ENCODE measurements at places on chromosomes 5 and 9.

- H3K36me3 ChIP-seq: no peaks in the 10 kb centered on the region
- no peaks in the 10 kb centered on the region for H3K27me3 ChIP-seq
- H3K27ac ChIP-seq: no peak overlapping the region
- H3K4me1 ChIP-seq: peaks cover 13% of the 10 kb centered on the region
- no peak overlapping the region for H3K4me3 ChIP-seq
- DNase-seq: peak; percentile 63
Observed at GRCh38 chr5:108216890-108217289, 165.0 kb downstream of the FBXL17 start.

- no peak for DNase-seq
- H3K36me3 ChIP-seq: no peaks in the 10 kb centered on the region
- peaks cover 3% of the 10 kb centered on the region for H3K4me1 ChIP-seq
- no peak overlapping the region for H3K27ac ChIP-seq
Observed at GRCh38 chr9:107426126-107426525, 63.4 kb downstream of the KLF4 start.

GRCh38 chr5:52760695-52761366 is 26.9 kb upstream of the ITGA1 start:
- no peaks in the 10 kb centered on the region for H3K4me1 ChIP-seq
- no peaks in the 10 kb centered on the region for H3K36me3 ChIP-seq
- H3K27ac ChIP-seq: no peak overlapping the region

DNA sequence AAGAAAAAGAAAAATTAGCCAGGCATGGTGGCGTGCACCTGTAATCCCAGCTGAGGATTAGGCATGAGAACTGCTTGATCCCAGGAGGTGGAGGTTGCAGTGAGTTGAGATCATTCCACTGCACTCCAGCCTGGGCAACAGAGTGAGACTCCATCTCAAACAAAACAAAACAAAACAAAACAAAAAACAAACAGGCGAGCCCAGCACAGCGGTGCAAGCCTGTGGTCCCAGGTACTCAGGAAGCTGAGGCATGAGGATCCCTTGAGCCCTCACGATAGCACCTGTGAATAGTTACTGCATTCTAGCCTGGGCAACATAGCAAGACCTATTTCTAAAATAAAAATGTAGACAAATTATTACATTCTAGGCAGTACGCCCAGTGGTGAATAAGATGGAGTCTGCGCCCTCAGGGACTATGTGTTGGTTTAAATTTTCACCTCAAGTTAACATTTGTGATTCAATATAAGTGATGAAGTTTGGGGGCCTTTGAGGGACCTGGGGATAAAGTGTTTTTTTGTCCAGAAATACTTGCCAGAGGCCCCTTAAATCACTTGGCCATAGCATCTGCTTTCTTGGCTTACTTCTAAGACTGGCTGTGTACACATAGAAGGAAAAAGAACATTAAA is 3.4 kb upstream of the GAPVD1 start:
- H3K4me1 ChIP-seq: no peaks in the 10 kb centered on the region
- no peaks in the 10 kb centered on the region for H3K36me3 ChIP-seq
- H3K27me3 ChIP-seq: no peaks in the 10 kb centered on the region
- no peak overlapping the region for H3K4me3 ChIP-seq
- DNase-seq: no peak
- no peak overlapping the region for H3K27ac ChIP-seq

DNA sequence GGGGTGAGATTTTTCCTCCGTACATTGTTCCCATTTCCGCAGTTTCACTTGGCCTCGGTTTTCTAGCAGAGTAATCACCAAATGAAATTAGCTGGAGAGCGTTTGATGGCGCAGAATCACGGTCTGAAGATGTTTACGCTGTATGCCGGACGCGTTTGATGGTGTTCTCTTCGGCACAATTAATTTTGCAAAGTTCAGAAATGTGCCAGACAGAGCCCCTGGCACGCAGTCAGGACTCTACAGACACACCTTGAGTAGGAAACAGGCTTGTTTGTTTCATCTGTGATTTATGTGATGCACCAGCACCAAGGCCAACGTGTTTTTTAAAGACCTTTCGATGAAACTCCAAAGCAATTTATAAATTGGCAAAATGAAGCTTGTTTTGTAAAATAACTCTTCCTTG is 863 bp upstream of the LIFR start:
- no peaks in the 10 kb centered on the region for H3K36me3 ChIP-seq
- no peak for DNase-seq
- H3K4me1 ChIP-seq: peaks cover 7% of the 10 kb centered on the region
- H3K27ac ChIP-seq: peak overlapping the region; percentile 95

DNA sequence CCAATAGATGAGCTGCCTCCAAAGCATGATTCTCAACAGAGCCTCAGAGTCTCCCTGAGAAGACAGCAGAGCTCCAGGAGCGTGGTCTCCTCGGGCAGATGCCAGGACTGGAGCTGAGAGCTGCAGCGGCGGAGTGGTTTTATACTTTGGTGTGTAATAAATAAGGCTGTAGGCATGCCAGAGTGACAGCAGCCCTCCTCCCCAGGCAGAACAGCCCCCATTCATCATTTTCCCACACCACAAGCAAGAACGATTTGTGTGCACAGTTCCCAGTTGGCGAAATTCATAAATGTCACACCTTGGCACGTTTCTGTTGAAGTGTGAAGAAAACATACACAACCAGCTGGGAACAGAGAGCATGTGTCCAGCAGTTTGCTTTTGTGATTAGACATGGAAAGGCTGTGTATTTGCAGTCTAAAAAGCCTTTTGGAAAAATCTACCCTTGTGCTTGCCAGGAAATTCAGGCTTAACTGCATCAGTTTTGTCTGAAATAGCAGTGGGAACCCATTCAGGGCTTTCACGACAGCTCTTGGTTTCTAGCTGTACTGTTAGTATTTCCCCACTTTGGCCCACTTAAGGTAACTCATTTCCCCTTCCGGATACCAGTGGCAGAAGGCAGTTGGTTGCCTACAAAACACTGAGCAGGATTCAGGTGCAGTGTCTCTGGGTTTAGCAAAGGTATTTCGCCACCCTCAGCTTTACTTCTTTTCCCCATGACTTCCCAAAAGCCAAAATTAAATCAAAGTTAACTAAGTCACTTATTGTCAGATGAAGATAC is at the start of gene C1QTNF3:
Gene C1QTNF3 (minus strand): TSS at position 115 of the 778 bp plus-strand sequence. CDS start 88 bp downstream, at position 27.
- DNase-seq: no peak
- H3K36me3 ChIP-seq: no peaks in the 10 kb centered on the region
- H3K27ac ChIP-seq: no peak within 1 kb of the TSS
- H3K4me3 ChIP-seq: no peak within 1 kb of the TSS
- H3K27me3 ChIP-seq: no peaks in the 10 kb centered on the region

DNA sequence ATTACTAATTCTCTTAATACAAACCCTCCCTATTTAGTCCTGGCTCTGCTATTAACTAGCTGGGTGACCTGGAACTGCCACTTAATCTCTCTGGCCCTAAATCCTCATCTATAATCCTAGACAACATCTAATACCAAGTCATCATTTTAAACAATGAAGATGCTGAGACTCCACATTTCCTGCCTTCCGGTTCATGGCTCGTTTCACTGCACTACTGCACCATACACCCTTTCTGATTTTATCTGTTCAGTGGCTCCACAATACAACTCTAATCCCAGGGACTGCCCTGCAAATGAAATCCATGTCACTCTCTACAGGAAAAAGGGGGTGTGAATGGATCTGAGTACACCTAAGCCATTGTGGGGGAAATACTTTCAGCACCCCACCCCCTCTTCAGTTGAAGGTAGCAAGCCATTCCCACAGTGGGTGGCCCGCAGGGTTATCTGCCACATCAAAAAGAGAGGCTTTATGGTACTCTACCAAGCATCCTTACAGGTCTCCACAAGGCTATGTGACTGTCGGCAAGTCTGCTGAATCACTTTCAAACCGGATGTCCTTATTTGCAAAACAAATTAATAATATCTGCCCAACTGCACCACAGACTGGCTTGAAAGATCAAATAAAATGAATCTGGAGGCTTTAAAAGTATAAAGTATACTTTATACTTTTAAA is 89.5 kb downstream of the EPB41L4A start:
- no peaks in the 10 kb centered on the region for H3K27me3 ChIP-seq
- no peak overlapping the region for H3K27ac ChIP-seq
- DNase-seq: no peak
- H3K36me3 ChIP-seq: no peaks in the 10 kb centered on the region
- peaks cover 2% of the 10 kb centered on the region for H3K4me1 ChIP-seq

GRCh38 chr9:81825846-81826516 is 102.2 kb upstream of the SPATA31D4 start:
- H3K27me3 ChIP-seq: peaks cover 17% of the 10 kb centered on the region

DNA sequence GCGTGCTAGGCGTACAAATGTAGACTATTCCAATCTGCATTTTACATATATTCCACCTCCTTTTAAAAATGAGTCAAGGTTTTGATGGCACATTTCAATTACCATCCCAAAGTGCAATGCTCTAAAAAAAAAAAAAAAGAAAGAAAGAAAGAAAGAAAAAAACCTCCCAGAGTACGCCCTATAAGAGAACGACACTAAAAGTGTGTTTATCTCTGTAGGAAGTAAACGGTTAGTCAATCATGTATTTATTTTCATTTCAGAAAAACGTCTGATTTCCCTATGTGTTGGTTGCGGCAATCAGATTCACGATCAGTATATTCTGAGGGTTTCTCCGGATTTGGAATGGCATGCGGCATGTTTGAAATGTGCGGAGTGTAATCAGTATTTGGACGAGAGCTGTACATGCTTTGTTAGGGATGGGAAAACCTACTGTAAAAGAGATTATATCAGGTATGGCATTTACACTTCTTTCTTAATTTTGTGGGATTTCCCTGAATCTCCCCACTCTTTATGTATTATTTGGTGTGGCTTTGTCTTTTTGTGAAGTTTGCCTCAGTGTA is 1.1 kb downstream of the ISL1 start:
- peak; percentile 50 for DNase-seq
- peaks cover 76% of the 10 kb centered on the region for H3K27me3 ChIP-seq
- H3K36me3 ChIP-seq: no peaks in the 10 kb centered on the region
- no peak overlapping the region for H3K4me3 ChIP-seq
- H3K4me1 ChIP-seq: peaks cover 16% of the 10 kb centered on the region

Measured in mesenchymal stem cell (in vitro differentiated cells and primary cell).